ENCODE measurements at places on chromosomes 2 and 18.

DNA sequence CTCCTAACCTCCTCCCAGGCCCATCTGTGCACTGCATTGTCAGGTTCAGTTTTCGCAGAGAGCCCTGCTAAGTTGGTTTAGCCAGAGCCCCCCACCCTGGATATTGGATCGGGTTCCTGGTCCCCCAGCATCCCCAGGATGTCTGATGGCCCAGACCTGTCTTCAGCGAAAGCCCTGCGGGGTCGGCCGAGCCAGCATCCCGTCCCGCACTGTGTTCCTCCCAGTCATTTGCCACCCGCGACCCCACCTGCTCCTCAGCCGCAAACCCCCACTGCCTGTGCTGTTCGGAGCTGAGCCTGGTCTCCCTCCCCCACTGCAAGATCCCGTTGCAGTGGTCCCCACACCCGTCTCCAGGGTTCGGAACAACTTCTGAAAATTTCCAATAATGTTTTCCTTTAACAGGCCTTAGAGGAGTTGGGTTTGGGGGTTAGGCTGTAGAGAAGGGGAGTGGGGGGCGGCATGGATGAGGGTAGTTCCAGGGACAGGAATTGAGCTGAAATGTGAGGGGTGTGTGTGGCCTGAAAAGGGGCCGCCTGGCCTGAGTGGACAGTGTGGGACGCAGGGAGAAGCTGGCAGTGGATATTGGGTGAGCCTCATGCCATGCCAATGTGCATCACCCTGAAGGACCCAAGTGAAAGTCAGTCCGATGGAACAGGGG is 1.6 kb upstream of the COPS9 start:
- no peak for DNase-seq

DNA sequence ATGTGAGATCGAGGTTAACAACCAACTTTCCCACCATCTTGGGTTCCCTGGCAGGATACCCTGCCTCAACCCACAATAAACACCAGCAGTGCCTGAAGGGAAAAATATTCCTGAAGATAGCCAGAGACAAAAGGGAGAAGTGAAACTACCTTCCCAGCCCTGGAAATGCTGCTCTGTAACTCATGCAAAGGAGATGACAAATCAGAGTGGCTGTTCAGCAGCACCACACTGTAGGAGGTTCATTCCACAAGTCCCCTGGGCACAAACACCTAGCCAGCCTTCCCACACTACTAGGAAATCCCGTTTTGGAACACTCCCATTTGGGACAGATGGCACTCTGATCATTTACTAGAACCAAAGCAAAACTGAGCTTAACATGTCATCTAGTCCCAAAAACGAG is 190.7 kb upstream of the RBBP8 start:
- no peak for DNase-seq

DNA sequence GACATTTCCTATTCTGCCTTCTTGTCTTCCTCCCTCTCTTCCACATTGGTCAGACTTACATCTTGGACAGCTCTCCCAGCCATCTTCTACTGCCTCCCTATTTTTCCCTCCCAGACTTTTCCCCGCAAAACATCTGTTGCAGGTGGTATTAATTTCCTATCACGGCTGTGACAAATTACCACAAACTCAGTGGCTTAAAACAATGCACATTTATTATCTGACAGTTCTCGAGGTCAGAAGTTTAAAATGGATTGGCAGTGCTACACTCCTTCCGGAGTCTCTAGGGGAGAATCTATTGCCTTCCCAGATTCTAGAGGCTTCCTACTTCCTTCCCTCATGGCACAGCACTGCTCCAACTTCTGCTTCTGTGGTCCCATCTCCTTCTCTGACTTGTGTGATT is 33.3 kb downstream of the STRADB start:
- no peak for DNase-seq

DNA sequence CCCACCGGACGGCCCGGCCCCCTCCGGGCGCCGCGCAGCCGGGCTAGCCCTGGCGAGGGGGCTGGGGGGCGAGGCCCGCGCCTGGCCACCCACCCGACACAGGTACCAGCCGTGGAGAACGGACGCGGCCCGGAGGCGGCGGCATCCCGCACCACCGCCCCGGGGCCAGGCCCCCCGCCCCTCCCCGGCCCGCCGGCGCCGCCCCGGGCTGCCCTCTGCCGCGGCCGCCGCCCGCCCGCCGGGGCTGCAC is 405 bp downstream of the SOS1 start:
- DNase-seq = no peak

DNA sequence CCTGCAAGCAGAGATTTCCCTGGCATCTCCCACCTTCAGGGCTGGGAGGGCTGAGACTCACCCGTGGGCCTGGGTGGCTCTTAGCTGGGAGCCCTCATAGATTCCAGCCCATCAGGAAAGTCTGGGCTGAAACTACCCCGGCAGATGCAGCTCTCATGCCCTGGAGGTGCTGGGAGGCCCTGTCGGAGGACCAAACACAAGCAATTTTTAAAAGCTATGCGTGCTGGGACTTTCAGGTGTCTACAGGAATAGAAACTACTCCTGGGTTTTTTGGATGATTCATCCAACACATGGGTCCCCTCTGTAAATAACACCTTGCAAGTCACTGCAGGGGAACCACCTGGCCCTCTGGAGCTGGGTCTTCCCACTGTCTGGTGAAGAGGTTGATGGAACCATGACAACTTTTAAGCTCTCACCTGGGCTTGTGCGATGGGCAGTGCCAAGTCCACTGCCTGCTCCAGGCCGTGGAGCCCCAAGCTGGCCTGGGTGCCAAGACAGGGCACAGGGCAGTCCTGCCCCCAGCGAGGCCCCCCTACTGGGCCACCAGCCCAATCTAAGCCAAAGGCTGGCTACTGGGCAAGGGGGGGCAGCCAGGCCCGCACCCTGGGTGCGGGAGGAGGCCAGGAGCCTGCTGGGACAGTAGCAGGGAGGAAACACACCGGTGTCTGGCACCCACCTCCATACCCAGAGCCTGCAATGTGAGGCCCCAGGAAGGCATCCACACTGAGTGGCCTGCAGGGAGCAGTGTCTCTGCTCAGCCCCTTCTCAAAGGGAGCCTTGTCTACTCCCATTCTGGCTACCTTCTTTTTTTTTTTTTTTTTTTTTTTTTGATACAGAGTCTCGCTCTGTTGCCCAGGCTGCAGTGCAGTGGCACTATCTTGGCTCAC is 1.1 kb upstream of the GPR55 start:
- DNase-seq = no peak

GRCh38 chr2:152627351-152627957 is 89.8 kb downstream of the PRPF40A start:
- no peak for DNase-seq

- DNase-seq = no peak
These were observed 70.8 kb upstream of the STK17B start for GRCh38 chr2:196242131-196242620.

DNA sequence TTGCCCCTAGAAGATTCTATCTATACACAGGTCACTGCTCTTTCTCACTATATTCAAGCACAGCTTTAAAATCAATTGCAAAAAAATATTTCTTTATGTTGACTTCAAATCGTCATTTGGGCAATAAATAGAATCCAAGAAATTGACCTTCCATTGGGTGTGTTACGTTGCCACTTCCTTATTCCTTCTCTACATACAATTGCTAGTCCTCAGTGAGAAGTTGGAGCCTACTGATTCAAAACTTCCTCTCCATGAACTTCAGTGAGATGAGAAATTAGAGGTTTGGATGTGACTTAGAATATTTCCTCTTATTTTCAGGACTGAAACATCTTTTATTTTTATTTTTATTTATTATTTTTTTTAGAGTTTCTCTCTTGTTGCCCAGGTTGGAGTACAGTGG is 40.3 kb downstream of the PMAIP1 start:
- no peak for DNase-seq

DNA sequence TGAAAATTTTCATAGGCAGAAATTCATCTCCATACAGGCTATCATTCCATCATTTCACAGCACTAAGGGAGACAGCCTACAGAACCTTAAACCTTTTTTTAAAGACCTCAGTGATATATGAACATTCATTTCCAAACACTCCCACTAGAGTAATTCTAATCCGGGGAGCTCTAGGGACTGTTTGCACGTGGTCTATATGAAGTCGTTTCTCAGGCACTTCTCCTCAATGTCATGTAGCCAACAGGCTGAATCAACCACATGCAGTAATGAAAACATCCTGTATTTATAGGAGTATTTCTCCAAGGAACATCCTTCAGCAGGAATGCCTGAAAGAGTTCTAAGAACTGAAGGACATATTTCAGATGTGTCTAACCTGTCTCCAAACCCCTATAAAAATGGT is 97.3 kb upstream of the CREB1 start:
- no peak for DNase-seq

- no peak for DNase-seq
These were observed 26.3 kb downstream of the ASAP2 start for GRCh38 chr2:9232886-9233285.

DNA sequence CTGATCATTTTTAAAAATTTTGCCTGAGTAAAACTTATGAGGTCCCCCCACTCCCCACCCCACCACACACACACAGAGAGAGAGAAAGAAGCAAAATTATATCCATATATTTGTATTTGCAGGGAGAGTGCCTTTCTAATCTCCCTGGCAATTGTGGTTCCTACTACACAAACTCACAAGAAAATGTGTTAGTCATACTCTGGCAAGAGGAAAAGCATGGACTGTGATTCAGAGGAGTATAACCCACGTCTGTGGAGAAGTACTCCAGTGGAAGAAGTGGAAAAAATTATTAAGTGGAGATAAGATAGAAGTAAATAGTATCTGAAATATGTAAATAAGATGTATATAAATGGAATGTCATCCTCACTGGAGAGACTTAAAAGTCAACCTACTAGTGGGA is 114.0 kb downstream of the DSEL start:
- DNase-seq = no peak

DNA sequence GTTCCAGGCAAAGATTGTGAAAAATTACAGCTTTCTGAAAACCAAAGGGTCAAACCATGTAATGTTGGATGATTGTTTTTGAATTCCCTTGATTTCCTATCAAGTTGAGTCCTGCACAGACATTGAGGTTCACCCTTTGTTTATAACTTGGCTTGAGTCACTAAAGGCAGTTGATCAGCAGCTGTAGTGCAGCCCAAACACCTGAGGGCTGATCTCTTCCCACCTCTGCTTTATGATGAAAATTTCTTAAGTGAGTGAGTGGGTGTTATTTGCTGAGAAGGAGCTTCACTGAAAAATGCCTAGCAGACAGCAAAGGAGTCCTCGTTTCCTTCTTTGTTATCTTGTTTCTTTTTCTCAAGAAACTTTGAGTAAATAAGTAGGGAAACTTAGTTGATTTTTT is 31.9 kb upstream of the BMPR2 start:
- DNase-seq = no peak

- no peak for DNase-seq
These were observed 102.6 kb downstream of the PLB1 start for GRCh38 chr2:28598484-28598883.

GRCh38 chr18:41875094-41875780 is 79.8 kb upstream of the PIK3C3 start:
- DNase-seq = no peak

DNA sequence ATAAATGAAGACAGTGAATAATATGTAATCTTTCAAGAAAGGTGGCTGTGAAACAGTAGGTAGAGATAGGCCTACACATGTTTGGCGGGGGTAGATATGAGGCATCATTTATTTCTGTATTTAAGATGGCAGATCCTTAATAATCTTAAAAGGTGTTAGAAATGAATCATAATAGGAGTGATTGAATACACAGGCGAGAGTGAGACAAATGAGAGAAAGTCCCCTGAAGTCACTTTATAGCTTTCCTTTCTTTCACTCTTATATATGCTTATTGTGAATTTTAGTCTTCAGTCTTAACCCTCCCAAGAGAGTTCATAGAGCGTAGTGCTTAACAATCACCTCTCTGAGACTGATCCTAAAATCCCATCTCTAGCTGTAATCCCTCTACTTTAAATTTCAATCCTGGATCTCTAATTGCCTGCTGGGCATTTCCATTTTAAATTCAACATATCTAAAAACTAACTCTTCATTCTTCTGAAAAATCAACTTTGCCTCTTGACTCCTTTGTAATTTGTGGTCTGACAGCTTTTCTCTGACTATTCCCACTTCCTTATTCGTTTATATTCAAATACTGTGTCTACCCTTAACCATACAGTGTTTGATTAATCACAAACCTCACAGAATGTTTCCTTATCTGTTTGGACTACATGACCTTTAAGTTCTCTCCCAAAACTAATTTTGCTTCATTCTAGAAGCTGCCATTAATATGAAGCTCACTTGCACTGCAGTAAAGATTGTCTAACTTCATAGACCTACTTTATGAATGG is 463.7 kb upstream of the FSIP2 start:
- DNase-seq = no peak

DNA sequence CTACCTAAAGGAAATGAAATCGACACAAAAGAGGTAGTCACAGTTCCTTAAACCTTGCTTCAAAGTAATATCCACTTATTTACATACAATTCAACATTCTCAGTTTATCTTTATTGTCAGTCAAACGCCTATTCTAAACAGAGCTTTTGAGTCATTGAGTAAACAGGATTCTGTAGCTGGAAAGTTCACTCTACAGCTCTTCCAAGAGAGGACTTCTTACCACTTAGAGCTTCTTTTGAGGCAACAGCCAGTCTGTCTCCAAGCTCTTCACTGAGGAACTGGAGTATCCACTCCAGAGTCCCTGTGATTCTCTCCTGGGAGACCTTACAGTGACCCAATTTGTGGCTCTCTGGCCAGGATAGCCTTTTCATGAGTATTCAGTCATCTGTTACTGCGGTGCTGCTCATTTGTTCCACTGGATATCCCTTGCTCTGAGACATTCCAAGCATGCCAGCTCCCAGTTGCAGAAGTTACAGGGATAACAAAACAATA is 210.9 kb upstream of the OSR1 start:
- no peak for DNase-seq

GRCh38 chr2:119011162-119011909 is 69.3 kb downstream of the MARCO start:
- peak; percentile 37 for DNase-seq

DNA sequence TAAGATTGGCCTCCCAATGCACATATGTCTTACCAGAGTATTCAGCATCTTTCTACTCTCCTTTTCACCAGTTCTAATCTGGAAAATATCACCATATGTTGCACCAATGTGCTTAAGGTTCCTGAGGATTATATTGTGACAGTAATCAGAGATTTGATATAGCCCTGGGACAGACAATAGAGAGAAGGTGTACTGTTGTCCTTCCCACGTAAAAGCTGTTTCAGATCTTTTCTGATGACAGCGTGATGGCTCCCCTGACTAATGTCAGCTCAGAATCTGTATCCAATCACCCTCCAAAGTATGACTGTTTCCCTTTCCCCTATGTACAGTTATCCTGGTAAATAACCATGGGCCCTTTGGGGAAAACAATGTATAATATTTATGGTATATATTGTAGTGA is 9.0 kb upstream of the MLPH start:
- no peak for DNase-seq
